Urinary bladder (tissue), 4 donors: ENCODE measurements at places on chromosomes 12 and 14. TPM values are rescaled to one million over a fixed set of nuclear protein-coding genes. Genes with fewer than 3 reads are reported as not detected.

DNA sequence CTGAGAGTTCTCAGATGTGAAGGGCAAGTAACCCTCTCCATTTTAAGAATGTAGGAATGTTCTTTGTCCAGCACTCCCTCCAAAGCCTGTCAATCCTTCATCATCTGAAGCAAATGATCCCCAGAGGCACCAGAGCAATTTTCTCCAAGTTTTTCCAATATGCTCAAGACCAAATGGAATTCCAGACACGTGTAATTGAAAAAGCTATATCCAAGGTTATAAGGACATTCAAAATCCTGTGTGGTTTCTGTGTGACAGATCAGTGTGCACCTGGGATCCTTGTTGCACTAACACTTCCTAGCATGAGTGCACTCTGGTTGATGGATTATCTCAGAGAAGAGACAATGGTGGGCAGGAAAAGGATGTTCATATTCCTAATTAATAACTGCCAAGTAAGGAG is 65.6 kb upstream of the OVCH1 start:
- DNase-seq: no peak

GRCh38 chr12:56161690-56162351 is 3.7 kb downstream of the MYL6 start:
- no peak for DNase-seq

Gene SLC39A2
- total RNA-seq: 1.2 TPM

- DNase-seq: no peak
Observed at GRCh38 chr12:28824849-28825248, 324.2 kb upstream of the FAR2 start.

GRCh38 chr14:20529806-20530205 is 24.5 kb downstream of the RNASE10 start:
- DNase-seq: no peak

DNA sequence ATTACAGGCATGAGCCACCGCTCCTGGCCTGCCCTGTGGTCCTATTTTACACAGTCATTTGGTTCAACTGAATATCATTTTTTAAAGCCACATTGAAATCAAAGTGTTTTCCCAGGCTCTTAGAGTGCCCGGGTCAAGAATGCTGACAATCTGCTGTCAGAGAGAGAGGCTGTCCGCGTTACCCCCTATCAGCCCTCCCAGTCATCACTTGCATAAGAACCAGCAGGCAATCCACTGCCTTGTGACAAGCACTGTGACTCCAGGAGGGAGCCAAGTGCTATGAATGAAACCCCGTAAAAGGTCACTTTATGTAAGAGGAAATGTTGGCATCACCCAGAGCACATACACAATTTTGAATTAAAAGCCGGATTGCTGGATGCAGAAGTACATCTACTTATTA is 13.5 kb downstream of the PHLDA1 start:
- no peak for DNase-seq

Gene TAS2R30
- total RNA-seq: 42.9 TPM
